Muscle of leg (tissue), 16 donors: ENCODE measurements at places on chromosomes 5 and 9.

GRCh38 chr5:126948453-126948852 is 81.9 kb downstream of the MARCHF3 start:
- DNase-seq: no peak

GRCh38 chr9:96022445-96023051 is 147.1 kb downstream of the ERCC6L2 start:
- no peak for DNase-seq

GRCh38 chr5:154242442-154242841 is 51.9 kb downstream of the GALNT10 start:
- no peak for DNase-seq

DNA sequence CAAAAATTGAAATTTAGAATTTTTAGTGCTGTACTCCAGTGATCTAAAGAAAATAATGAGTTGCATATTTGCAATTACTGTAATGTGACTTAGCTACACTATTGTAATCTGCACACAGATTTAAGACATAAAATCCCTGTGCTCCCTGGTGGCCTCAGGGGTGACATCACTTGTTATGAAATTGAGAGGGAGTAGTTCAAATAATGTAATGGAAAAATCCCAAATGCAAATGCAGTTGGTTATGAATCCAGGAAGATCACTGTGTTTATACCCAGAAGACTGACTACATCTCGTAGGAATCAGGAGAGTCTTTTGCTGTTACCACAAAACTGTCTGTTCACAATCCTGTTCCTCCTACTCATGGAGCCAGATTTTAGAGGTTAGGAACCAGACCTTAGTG is 178.7 kb upstream of the FBXL17 start:
- DNase-seq: peak; percentile 96

GRCh38 chr5:72539726-72540125 is 32.5 kb upstream of the ZNF366 start:
- DNase-seq: no peak
